HT-29 (cell line): ENCODE measurements at places on chromosomes 11 and 22.

DNA sequence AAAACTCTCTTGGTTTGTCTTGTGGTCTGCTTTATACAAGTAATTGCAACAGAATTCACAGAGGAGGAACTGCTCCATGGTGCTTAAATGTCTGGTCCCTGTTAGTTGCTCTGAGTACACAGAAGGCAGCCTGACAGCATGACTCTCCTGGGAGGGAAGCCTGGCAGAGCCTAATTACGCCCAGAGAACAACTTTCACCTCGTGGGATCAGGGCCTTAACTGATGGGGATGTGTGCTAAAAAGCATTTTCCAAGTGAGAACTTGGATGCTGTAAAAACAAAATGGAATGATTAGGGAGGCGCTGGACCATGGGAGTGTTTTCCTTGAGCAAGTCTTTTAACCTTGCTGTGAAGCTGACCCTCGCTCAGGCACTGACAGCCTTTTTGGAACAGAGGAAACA is 154.0 kb upstream of the TENM4 start:
- no peak for DNase-seq

DNA sequence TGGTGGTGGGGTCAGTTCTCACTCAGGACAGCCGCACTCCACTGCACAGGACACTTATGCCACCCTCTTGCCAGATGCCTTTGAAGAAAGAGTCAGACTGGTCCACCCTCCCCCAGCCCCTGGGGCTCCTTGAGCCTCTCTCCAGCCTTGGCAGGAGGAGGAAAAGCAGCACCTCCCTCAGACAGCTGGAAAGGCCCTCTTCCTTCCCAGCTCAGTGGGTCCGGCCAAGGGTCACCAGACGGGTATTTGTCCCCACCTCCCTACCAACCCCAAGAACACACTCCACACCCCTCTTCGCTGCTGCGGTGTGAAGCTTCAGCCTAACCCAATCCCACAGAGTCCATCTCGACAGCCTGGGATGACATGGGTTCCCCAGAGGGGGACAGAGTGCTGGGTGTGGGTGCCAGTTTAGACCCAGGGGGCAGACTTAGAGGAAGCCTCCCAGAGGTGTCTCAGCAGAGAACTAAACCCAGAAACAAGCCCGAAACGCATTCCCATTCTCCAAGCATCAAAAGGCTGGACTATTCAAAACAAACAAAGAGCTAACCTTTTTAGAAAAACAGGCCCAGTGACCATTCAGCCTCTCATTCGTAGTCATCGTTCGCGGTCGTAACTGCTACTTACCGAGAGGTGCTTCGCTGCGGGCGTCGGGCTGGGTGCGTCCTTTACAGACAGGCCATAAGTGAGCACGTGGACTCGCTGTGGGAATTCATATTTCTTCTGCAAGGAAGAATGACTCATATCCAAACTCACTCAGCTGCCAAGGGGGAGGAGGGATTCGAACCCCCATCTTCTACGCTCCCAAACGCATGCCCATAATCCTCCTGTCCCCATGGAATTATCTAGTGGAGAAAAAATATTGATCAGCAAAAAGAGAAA is 57.5 kb upstream of the ANO1 start:
- no peak for DNase-seq

GRCh38 chr11:73265278-73265810 is 6.8 kb upstream of the P2RY6 start:
- DNase-seq, result no peak

- DNase-seq, result no peak
Observed at GRCh38 chr11:131889146-131889577, 518.7 kb downstream of the NTM start.

DNA sequence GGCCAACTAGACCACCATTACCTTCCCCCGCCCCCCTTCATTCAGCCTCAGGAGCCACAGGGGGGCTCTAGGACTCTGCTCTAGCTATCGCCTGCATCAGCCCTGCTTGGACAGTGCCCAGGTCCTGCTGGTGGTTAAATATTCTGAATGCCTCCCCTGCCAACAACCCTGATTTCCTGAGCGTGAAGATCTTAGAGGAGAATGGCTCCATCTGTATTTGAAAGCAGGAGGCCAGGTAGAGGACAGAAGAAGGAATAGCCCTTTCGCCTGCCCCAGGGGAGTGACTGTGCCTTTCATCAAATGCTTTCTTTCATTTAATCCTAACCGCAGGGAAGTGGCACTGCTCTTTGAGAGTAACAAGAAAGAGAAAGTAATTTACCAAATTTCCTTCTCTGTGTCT is 69.2 kb downstream of the ISX start:
- DNase-seq, result no peak

GRCh38 chr11:109508943-109509342 is 87.0 kb downstream of the C11orf87 start:
- DNase-seq, result no peak

- no peak for DNase-seq
Observed at GRCh38 chr11:27210531-27210930, 152.5 kb downstream of the CCDC34 start.

DNA sequence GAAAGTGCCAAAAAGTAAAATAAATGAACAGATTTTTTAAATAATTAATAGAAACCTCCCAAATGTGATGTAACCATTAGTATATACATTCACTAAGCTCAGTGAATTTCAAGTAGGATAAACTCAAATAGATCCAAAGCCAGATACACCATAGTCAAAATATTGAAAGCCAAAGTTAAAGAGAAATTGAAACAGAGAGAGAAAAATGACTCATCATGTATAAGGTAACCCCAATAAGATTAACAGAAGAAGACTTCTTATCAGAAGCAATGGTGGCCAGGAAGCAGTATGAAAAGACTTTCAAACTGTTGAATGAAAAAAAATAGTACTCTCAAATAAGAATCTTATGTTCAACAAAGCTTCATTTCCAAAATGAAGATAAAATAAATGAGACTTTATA is 70.5 kb downstream of the LUZP2 start:
- DNase-seq, result no peak

- DNase-seq, result no peak
Observed at GRCh38 chr22:27100789-27101188, 443.4 kb downstream of the MIAT start.

GRCh38 chr22:50035131-50035881 is 22.7 kb upstream of the IL17REL start:
- no peak for DNase-seq

DNA sequence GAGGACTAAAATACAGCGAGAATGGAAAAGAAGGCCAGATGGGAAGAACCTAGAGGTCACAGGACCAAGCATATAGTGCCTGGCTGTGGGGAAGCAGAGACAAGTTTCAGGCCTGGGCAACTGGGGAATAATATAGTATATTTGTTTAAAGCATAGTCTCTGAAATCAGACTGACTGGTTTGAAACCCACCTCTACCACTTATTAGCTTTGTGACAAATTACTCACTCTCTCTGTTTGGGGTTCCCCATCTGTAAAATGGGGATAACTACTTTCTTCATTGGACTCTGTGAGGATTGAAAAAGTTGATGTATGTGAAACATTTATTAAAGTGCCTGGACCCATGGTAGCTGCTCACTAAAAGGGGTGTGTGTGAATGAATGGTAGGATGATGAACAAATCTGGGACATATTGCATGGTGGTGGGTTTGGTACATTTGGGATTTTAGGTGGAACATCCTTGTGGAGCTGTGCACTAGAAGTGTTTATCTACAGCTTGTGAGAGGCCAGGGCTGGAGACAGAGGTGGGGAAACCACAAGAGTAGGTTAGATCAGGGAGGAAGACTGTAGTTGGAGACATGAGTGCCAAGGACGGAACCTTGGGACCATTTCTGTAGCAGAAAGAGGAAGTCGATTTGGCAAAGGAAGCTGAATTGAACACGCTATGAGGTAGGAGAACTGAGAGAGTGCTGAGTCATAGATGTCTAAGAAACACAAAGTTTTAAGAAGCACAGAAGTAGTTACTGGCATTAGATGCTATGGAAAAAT is 52.6 kb downstream of the SWAP70 start:
- no peak for DNase-seq

DNA sequence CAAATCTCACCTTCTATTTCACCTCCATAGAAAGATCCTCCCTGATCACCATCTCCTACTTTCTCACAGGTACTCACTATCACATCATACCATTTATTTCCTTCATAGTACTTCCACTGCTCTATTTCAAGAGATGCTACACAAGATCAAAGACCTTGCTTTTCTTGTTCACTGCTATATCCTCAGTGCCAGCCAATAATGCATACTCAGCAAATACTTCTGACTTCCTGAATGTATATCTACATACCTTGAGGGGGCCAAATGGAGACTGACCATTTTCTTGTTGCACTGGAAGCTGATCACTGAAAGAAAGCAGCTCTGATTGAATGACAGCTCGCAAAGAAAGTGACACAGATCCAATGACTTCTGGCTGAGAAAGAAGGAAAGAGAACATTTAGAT is 64.7 kb downstream of the C2CD3 start:
- DNase-seq, result no peak

- no peak for DNase-seq
Observed at GRCh38 chr11:65298131-65298535, 16.5 kb upstream of the CDC42EP2 start.

DNA sequence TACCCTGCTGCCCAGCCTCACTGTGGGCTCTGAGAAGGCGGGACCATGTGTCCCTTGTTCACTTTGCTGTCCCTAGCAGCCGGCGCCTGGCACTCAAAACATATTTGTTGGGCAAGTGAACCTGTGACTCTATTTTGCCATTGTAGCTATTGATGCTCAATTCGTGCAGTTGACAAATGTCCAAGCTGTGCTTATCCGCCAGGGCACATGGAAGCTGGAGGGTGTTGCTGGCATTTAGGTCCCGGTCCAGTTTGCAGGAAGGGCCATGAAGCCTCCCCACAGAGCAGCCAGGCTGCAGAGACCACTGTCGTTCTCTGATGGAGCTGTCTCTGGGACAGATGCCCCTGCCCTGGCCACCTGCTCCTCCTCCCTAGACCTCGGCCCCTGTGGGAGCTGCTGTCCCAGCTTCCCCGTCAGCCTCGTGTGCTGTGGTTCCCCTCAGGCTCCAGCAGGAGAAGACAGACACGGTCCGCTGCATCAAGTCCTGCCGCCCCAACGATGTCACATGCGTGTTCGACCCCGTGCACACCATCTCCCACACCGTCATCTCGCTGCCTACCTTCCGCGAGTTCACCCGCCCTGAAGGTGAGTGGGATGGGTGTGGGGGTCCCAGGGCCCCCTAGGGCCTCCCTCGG is 71.5 kb downstream of the FBLN1 start:
- peak; percentile 39 for DNase-seq

GRCh38 chr11:128231845-128232410 is 355.4 kb downstream of the ETS1 start:
- no peak for DNase-seq

DNA sequence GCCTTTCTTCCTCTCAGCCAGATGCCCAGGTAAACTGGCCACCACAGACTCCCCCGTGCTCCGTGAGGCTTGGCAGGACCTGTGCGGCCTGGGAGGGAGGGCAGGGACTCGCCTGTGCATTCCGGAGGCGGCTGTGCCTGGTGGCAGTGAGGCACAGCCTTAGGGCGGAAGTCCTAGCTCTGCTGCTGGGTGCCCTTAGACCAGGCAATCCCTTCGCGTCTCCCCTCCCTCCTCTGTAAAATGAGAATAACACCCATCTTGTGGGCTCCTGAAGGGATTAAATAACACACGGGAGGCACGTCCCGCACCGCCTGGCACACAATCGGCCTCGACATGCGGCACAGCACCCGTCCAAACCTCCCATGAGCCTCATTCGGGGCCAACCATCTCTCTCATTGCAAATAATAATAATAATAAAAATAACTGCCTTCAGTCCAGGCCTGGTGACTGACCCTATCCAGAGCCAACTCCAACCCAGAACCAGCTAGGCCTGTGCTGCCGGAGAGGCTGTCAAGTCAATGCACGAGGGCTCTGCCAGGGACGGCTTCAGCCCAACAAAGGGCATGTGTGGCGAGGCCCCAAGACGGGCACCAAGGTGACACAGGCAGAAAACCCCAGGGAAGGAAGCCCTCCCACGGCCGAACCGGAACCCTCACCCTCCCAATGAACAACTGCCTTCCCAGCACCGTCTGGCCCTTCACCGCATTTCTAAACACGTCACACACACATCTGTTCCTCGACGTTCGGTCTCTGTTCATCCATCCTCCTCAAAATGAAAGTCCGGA is 8.2 kb downstream of the LTO1 start:
- no peak for DNase-seq

- no peak for DNase-seq
Observed at GRCh38 chr11:83311701-83312100, 25.5 kb upstream of the CCDC90B start.

GRCh38 chr11:69963533-69964246 is 114.4 kb upstream of the ANO1 start:
- no peak for DNase-seq

- no peak for DNase-seq
Observed at GRCh38 chr22:27467711-27468110, 333.8 kb downstream of the MN1 start.

GRCh38 chr11:134052988-134053945 is 15.6 kb upstream of the JAM3 start:
- no peak for DNase-seq

DNA sequence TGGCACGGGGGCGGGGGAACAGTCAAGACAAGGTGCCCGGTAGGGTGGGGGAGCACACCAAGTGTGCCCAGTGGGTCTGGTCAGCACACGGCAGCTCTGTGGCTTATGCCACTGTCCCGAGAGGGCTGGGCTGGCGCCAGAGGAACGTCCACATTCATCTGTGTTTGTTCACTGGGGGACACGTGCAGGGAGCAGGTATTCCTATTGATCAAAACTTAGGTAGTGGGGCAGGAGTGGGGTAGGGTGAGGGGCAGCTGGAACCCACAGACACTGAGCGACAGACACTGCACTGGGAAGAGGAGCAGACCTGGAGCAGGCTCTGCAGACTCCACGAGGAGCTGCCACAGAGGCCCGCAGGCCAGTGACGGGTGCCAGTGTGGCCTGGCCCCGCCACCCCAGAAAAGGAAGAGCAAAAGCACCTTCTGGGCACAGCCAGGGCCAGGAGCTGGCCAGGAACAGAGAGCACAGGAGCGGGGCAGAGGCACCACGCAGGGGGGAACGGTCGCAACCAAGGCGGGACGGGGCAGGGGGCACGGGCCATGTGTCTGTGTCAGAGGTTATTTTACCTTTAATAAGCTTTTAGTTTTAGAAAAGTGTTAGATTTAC is 2.1 kb upstream of the MOB2 start:
- no peak for DNase-seq

- peak; percentile 29 for DNase-seq
Observed at GRCh38 chr11:65919573-65920371, 546 bp downstream of the DRAP1 start.

DNA sequence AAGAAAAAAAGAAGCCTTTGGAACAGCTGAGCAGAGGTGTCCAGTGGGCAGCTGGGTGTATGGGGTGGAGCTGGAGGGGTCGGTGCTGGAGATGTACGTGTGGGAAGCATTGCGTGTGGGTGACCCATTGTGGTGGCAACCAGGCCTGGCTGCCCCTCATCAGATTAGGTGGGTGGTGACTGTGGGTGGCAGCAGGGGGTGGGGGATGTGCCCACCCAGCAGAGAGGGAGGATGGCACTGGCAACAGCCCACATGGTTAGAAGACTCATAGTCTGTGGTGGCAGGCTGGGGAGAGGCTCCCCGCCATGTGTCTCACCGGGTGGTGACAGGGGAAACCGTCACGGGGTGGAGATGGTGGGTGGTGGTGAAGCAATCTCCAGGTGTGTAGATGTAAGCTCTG is 27.6 kb downstream of the TP53I11 start:
- no peak for DNase-seq
